ENCODE measurements at places on chromosomes 3 and 15.

DNA sequence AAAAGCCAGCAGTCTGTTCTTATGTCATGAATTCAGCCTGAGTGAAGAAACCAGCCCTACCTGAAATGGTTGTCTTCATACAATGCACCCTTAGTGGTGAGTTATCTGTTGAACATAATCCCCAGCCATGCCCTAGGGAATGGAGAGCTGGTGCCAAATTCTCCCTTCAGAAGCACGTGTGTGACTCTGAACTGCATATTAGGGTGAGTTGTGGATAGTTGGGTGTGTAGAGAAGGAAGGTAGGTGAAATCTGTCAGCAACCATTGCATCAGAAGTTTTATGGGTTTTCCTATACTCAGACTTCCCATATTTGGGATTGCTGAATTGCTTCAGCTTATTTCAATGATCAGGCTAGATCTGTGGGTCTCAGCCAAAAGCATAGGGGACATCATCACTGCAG lies 46.5 kb upstream of the TP63 start:
- no peak for DNase-seq

DNA sequence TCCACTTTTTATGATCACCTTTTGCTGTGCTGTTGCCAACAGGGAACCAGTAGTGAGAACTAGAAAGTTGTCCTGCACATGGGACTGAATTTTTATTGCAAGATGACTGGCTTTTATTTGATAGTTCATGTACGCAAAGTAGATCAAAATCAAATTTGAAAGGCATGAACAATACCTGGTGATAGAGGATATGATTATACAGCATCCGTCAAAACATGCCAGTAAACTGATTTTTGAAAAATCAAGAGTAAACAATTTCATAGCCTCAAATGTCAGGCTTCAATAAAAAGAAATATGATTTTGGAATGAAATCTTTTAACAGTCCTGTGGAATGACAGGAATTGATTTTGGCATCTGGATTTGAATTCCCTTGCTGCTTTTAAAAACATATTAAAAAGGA lies 219.6 kb upstream of the LRRN1 start:
- no peak for DNase-seq

DNA sequence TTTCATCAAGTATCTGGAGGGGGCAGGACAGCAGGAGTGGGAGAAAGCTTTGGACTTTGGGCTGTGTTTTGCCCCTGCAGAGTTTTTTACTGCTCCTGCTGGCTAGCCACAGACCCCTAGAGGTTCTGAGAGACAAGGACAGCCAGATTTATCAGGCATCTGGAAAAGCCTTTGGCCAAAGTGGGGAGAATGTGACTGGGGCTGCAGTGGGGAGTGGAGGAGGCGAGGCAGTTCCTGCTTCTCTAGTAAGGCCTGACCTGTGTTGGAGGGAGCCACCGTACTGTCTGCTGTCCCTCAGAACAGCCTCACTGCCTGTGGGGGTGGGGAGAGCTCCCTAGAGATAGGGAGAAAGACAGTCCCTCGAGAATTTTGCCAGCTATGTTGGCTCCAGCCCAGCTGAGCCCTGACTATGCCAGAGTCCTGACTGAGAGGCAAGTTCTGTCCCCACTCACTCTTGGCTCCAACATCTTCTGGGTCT lies 2.2 kb downstream of the ALPK3 start:
- DNase-seq: no peak

DNA sequence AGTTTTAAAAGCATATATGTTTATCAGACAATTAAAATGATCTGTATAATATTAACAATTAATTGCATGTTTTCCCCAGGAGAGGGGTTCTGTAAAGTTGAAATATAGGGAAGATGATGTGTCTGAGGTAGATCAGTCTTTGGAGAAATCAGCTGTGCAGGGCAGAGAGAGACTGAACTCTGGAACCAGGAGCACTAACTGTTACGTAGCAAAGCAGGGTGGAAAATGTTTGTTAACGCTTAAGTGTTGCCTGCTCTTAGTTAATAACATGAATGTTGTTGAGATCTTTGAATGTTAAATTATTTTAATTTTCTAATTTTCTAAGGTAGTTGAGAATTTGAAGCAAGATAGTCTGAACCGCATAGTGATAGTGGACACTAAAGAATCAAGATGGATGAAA lies 57.5 kb downstream of the NEO1 start:
- DNase-seq: no peak

- no peak for DNase-seq
These were observed at the start of gene LOXL1 for GRCh38 chr15:73926219-73927002. Gene LOXL1 (plus strand): TSS chr15:73926462. CDS start chr15:73926784, 322 bp downstream.

- DNase-seq: no peak
These were observed 715.3 kb downstream of the NR2F2 start for GRCh38 chr15:97045666-97046421.

DNA sequence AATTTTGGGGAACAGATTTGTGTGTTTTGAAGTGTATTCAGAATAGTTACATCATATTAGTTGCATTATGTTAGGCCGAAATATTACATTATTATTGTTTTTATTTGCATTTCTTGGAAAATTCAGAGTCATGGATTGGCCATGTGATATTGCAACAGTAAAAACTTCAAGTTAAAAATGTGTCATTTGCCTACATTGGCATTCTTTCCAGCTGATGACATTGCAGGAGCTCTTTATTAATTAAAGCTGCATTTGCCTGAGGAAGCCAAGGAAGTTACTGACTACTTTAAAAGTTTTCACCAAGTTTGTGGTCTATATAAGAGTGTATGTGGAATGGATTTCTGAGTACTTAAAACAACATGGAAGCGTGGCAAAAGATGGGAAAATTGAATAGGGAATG lies 726.4 kb upstream of the SGO1 start:
- no peak for DNase-seq

- DNase-seq: no peak
These were observed 24.1 kb downstream of the CBLB start for GRCh38 chr3:105844704-105845103.

- no peak for DNase-seq
These were observed 70.4 kb downstream of the CPN2 start for GRCh38 chr3:194280777-194281176.
